Dermis blood vessel endothelial cell (primary cell): ENCODE measurements at places on chromosomes 6 and 20.

- no peak for DNase-seq
These were observed 54.9 kb downstream of the TMEM242 start for GRCh38 chr6:157268396-157268795.

GRCh38 chr6:132919045-132919860, 104.9 kb downstream of the RPS12 start:
- no peak for DNase-seq

GRCh38 chr6:43887906-43888683, 118.1 kb downstream of the VEGFA start:
- DNase-seq, result no peak

GRCh38 chr6:56046576-56046975, 171.2 kb upstream of the BMP5 start:
- DNase-seq, result peak; percentile 94

GRCh38 chr6:127085181-127085580, 33.3 kb upstream of the RSPO3 start:
- DNase-seq, result no peak

DNA sequence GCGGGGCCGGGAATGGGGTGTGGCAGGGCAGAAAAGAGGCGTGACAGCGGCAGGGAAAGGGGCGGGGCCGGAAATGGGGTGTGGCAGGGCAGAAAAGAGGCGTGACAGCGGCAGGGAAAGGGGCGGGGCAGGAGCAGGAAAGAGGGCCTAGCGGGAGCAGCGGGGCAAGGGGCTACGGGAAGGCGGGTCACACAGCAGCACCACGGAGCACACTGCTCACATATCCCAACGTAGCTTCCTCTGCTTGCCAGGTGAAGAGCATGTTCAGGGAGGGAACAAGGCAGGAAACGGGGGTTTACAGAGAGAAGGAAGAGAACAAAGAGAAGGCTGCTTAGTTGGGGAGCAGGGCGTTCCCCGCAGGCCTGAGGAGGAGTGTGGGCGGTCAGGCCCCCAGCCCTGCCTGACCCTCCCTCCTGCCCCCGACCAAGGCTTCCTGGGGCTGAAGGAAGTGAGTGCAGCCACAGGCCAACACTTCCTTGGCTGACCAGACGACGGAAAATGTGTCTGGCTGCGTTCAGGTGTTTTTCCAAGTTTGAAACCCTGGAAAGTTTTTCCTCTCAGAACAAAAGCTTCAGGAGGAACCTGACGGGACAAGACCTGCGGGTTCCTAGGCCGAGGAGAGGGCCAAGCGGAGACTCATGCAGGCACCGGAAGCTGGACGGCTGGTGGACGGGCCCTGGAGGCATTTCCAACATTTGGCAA, 13.8 kb downstream of the UCKL1 start:
- DNase-seq, result peak; percentile 57

DNA sequence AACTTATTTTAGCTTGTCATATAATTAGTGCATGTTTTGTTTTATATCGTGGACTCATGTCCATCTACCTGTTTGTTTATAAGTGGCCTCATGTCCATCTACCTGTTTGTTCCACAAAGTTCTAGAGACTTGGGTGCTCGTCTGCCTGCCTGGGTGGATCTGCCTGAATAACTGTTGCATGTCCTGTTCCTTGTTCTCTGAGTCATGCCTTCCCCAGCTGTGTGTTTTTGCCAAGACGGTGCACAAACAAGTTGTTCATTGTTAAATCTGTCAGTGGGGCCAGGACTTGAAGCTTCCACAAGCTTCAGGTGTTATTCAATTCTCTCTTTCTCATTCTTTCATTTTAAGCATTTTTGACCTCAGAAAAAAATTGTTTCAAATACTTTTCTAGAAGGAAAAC, 358.0 kb upstream of the CITED2 start:
- peak; percentile 85 for DNase-seq

GRCh38 chr6:129657483-129657882, 52.5 kb downstream of the ARHGAP18 start:
- DNase-seq, result no peak

DNA sequence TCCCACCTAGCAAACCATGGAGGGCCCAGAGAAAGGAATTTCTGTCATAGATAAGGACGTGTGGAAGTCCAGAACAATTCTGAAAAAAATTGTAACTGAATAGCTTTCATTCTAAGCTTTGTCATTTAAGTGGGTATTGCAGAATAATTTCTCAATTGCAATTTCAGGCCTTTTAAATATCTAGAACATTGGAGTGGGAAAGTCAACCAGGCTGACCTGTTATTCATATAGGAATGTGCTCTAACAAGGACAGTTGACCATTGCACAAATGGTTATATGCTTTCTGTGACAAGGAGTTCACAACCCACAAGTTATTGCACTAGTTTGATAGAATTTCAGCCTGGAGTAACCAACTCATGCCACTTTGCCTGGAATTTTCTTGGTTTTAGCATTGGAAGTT, 53.4 kb upstream of the OLIG3 start:
- DNase-seq, result no peak

GRCh38 chr6:105488516-105489215, 85.8 kb upstream of the PREP start:
- DNase-seq, result peak; percentile 70

DNA sequence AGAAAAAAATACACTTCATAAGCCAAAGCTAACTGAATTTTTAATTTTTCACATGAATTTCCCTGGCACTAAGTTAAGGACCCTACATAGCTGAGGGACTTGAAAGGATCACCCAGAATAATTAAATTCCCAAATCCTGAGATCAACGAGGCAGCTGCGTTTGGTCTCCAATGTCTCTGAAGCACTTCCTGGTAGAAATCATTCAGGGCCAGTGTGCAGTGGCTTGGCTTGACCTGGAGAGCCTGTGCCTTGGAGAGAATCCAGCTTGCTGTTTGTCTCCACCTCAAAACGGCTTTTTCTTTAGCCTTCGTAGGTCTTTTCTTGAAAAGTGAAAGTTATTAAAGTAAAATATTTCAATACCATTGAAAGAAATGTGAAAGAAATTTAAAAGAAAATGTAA, 92.4 kb downstream of the SMOC2 start:
- peak; percentile 31 for DNase-seq

DNA sequence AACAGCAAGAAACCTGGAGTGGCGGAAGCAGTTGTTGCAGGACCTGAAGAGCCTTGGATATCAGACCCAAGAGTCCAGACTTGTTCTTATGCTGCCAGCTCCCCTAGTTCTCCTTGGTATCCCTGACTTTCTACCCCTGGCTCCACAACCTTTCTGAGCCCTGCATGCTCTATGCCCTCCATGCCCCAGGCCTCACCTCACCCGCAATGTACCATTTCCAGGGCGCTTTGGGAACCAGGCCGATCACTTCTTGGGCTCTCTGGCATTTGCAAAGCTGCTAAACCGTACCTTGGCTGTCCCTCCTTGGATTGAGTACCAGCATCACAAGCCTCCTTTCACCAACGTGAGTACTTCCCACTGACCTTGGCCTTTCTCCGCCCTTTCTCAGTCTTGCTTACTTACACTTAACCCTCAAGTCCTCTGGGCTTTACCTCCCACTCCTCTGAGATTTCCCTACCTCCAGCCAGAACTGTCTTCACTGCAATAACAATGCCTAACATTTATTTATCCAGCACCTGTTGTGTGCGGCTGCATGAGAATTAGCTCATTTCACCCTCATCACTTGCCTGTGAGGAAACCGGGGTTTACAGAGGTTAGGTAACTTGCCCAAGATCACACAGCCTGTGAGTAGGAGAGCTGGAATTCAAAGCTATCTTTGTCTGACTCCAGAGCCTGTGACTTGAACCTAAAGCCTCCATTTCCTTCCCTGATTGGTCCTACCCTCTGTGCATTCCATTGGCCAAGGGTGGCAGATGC, 2.3 kb downstream of the POFUT1 start:
- peak; percentile 20 for DNase-seq

GRCh38 chr20:57190536-57191264, 75.7 kb downstream of the BMP7 start:
- DNase-seq, result no peak

DNA sequence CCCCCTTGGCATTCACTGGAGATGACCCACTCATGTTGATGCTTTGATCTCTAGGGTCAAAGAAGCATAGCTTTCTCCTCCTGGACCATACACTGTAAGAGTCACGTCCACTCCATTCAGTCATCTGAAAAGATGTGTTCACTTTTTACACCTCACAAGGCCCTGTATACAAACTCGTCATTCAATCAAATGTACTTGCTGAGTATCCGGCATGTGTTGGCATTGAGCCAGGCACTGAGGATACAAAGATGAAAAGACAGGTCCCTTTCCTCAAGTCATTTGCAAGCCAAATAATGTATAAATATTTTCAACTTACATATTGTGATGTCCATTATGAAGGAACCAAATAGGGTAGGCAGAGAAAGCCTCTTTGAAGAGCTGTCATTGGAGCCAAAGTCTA, 32.6 kb upstream of the CSNK2A1 start:
- peak; percentile 81 for DNase-seq

- DNase-seq, result no peak
These were observed 11.9 kb downstream of the CD40 start for GRCh38 chr20:46129955-46130481.

DNA sequence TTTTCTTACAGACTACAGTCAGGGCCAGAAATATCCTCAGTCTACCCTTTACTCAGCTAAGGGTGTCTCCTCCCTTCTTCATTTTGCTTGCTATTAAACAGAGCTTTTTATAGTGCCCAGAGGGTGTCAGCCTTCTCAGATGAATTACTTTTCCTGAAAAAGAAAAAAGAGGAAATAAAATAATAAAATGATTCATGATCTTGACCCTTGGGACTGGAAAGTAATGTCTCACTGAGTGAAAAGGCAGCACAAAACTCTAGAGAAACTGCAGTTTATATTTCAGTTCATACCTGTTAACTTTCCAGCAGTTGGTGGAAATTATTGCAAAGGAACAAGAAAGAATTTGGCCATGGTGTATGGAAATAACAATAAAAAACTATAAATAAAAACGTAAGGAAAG, 170.6 kb downstream of the IBTK start:
- peak; percentile 24 for DNase-seq

GRCh38 chr6:160428069-160428430, 79.9 kb downstream of the SLC22A3 start:
- no peak for DNase-seq

DNA sequence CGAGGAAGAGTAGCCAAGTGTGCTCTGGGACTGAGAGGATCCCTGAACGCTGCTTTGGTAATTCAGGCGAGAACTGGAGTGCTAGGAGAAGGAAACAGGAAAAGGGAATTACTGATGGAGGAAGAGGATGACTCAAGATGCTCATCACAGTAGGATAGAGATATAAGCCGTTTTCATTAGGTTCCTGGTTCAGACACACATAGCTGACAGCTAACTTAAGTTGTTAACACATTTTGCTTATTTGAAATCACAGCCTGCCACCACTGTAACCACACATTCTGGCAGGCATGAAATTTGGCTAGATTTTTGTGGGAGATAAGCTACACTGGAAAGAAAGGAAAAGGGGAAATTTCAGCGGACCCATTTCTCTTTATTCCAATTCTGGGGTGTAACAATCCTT, 138.2 kb upstream of the SLC22A16 start:
- DNase-seq, result peak; percentile 4

- no peak for DNase-seq
These were observed 6.0 kb downstream of the DLGAP4 start for GRCh38 chr20:36311854-36312723.

DNA sequence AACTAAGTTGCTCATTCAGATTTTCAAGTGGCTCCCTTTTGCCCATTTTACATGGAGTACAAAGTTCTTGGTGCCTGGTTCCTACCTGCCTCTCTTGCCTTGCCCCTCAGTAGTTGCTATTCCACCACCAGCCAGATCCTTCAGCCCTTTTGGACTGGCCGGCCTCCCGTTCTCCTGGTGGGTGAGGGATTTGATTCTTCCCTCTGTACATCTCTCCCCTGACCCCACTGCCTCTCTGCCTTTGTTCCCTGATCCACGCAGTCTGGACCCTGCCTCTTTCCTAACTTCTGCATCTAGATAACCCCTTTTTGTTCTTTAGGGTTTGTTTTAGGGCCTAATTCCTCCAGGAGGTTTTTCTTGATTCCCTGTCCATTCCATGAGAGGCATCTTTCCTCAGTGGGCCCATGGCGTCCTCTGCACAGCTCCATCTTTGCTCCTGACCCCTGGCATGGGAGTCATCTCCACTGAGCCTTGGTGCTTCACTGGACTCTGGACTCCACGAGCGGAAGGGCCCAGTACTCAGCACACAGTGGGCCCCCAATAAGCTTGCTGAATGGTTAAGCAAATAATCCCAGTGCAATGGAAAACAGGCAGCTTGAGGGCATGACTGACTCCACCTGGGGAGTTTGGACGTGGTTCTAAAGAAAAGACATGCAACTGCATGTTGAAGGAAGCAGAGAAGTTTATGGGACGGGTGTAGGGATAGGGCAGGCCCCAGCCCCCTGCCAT, 309.3 kb upstream of the SUPT3H start:
- DNase-seq, result no peak

GRCh38 chr20:22890594-22891300, 144.4 kb upstream of the SSTR4 start:
- DNase-seq, result no peak

DNA sequence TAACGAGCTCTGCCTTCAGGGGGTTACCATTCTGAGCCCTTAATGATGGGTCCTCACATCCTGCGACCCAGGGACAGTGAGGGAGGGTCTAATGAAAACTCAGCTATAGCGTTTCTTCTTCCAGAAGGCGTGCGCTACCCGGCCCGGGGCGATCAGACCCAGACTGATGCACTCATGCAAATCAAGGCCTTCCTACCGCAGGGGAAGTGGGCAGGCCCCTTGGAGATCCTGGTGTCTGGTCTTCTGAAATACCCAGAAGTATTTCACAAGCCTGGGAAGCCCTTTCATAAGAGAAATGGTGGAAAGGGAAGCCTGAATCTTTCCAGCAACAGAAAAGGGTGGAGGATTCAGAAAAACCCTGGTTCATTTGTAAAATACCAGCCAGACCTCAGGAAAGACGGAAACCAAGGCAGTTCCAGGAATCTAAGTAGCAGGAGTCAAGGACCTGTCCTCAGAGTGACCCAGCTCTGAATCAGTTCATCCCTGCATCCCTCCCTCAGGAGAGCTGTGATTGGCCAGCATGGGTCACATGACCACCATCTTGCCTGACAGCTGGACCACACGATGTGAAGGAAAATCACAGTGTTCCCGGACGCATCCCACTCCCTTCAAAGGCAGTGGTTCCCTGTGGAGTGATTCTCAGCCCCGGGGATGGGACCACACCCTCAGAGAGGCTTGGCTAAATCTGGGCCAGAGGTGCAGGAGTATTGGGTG, 12.7 kb downstream of the BFSP1 start:
- DNase-seq, result no peak

DNA sequence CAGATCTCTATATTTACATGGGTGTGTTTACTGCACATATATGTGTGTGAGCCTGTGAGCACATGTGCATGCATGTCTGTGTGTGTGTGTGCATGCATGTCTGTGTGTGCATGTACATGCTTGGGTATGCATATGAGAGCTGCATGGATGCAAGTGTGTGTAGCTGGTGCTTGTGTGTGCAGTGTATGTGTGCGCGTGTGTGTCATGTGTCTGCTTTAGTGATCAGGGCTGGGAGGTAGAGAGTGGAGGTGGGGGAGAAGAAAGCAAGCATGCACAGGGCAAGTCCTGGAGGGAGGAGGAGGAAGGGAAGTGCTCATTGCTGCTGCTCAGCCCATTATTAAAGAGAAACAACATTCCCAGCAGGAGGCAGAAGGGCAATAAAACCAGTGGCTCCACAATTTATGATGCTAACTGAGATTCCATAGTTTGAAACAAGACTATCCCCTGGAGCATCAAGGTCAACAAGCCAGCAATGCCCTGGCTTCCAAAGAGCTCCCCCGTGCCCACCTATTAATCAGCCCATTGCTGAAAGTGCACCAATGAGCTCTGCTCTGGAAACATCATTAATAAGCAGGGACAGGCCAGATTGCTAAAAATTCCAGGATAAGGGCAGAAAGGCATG, 414.0 kb downstream of the MAFB start:
- DNase-seq, result no peak
